ENCODE measurements at places on chromosomes 6 and 20. TPM values are rescaled to one million over a fixed set of nuclear protein-coding genes. Genes with fewer than 3 reads are reported as not detected.

ZFP57 gene
- not detected for total RNA-seq

LHFPL5 gene
- not detected for total RNA-seq

PEX7 gene
- 8.0 TPM for total RNA-seq

CST4 gene
- total RNA-seq = not detected

LAMA2 gene
- 30.3 TPM for total RNA-seq

PBOV1 gene
- total RNA-seq = not detected

BEND6 gene
- 33.3 TPM for total RNA-seq

CYP39A1 gene
- total RNA-seq = 8.4 TPM

CDH26 gene
- total RNA-seq = 0.32 TPM

VGLL2 gene
- not detected for total RNA-seq

OSER1 gene
- 38.8 TPM for total RNA-seq

AVP gene
- not detected for total RNA-seq

CST2 gene
- total RNA-seq = not detected

SUMO4 gene
- 3.5 TPM for total RNA-seq

MDFI gene
- 4.0 TPM for total RNA-seq

CD24 gene
- 4.2 TPM for total RNA-seq

PHACTR1 gene
- total RNA-seq = 12.2 TPM

PHACTR3 gene
- total RNA-seq = not detected

ERGIC3 gene
- total RNA-seq = 412 TPM

ANKEF1 gene
- total RNA-seq = 1.9 TPM

SLC35D3 gene
- total RNA-seq = not detected

LY86 gene
- not detected for total RNA-seq

FAM83B gene
- total RNA-seq = under 0.01 TPM

COL21A1 gene
- total RNA-seq = 1.0 TPM

HLA-E gene
- total RNA-seq = 298 TPM

PERP gene
- 28.5 TPM for total RNA-seq

NKX2-2 gene
- not detected for total RNA-seq

C6orf163 gene
- total RNA-seq = 6.8 TPM

ZNF133 gene
- total RNA-seq = 20.5 TPM

ZNF391 gene
- total RNA-seq = 5.7 TPM

ABHD16B gene
- total RNA-seq = not detected

GHRH gene
- total RNA-seq = not detected

TGM3 gene
- 0.39 TPM for total RNA-seq

TRIM40 gene
- total RNA-seq = not detected

SPDEF gene
- not detected for total RNA-seq

CBLN4 gene
- total RNA-seq = not detected

MEI4 gene
- total RNA-seq = under 0.01 TPM

HLA-DRB5 gene
- total RNA-seq = 0.32 TPM

TBXT gene
- total RNA-seq = not detected

TSHZ2 gene
- total RNA-seq = 0.43 TPM

SASH1 gene
- 145 TPM for total RNA-seq

IL20RA gene
- 0.26 TPM for total RNA-seq

LGSN gene
- not detected for total RNA-seq

TCP11 gene
- 0.11 TPM for total RNA-seq

MCM8 gene
- 5.4 TPM for total RNA-seq

MAS1 gene
- total RNA-seq = not detected

EGFL8 gene
- 1.7 TPM for total RNA-seq

CD109 gene
- 176 TPM for total RNA-seq

HAO1 gene
- total RNA-seq = not detected

SPEF1 gene
- total RNA-seq = 0.22 TPM
